ENCODE measurements at places on chromosomes 6 and 20. TPM values are rescaled to one million over a fixed set of nuclear protein-coding genes. Genes with fewer than 3 reads are reported as not detected.

Gene TPD52L1
- total RNA-seq: 148 TPM

Gene TCP11
- total RNA-seq: not detected

DNA sequence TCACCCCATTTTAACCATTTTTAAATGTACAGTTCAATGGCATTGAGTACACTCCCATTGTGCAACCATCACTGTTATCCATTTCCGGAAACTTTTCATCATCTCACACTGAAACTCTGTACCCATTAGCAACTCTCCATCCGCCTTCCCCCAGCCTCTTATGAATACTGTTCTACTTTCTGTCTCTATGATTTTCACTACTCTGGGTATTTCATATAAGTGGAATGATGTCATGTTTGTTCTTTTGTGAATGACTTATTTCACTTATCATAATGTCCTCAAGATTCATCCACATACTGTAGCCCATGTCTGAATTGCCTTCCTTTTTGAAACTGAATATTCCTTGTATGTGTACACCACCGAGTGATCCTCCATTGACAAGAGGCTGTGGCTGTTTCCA, 92.9 kb upstream of the TOX2 start:
- no peak for DNase-seq

DNA sequence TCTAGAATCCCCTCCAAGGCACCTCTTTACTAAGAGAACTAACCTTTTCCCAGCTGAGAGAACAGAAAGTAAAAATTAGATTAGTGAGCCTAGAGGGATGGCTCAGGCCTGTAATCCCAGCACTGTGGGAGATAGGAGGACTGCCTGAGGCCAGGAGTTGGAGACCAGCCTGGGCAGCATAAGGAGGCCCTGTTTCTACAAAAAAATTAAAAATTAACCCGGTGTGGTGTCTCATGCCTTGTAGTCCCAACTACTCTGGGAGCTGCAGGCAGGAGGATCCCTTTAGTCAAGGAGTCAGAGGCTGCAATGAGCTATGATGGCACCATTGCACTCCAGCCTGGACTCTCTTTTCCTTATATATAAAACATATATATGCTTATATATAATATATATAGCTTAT, 5.5 kb upstream of the OOEP start:
- no peak for DNase-seq

GRCh38 chr6:142751452-142751851, 193.5 kb downstream of the HIVEP2 start:
- DNase-seq: no peak

- no peak for DNase-seq
These were observed 131.2 kb upstream of the LRFN2 start for GRCh38 chr6:40718401-40718800.

- DNase-seq: peak; percentile 39
These were observed 11.7 kb downstream of the SFT2D1 start for GRCh38 chr6:166330612-166331011.

GRCh38 chr6:105810105-105810921, 275.8 kb upstream of the PRDM1 start:
- peak; percentile 27 for DNase-seq

DNA sequence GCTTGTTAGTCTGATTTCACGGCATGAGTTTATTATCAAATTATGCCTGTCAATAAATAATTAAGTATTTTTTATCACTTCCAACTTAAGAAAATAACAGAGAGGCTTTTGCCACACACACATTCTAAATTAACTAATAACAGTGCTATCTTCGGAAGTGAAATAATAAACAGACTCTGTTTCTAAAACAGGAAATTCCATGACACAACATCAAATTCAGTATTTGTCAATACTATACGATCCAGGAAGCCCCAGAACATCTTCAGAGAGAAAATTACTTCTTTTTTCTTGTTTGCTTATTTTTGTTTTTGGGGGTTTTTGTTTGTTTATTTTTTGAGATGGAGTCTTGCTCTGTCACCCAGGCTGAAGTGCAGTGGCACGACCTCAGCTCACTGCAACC, 150.7 kb upstream of the PRDM1 start:
- no peak for DNase-seq

Measured in psoas muscle (tissue), 8 donors.